ENCODE measurements at places on chromosomes 2 and 18.

DNA sequence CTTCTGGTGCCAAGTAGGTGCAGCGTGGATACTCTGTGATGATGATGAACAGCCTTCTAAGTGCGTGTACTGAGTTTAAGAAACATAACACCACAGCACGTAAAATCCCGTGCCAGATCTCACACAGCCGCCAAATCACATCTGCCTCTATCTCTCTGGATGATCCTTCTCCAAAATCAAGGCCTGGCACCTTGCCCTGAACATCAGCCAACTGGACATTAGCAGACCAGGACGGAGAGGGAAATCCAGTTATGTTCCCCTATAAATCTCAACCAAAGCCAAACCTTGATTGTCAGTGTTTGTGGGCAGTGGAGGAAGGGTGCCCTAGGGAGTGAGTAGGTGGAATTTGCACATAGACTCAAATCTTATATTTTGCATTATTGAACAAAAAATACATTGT, 164.3 kb downstream of the MIB1 start:
- no peak for DNase-seq

- DNase-seq = no peak
Observed at GRCh38 chr18:45004546-45005080, 323.9 kb downstream of the SETBP1 start.

- DNase-seq = no peak
Observed at GRCh38 chr2:23387221-23387550, 2.2 kb downstream of the KLHL29 start.

- peak; percentile 10 for DNase-seq
Observed at GRCh38 chr2:23566241-23567142, 181.5 kb downstream of the KLHL29 start.

GRCh38 chr2:204625135-204625534, 79.9 kb downstream of the PARD3B start:
- DNase-seq = no peak

- DNase-seq = no peak
Observed at GRCh38 chr18:13438507-13439056, 220.0 kb downstream of the LDLRAD4 start.

GRCh38 chr2:239146741-239147181, 254.1 kb downstream of the HDAC4 start:
- DNase-seq = no peak

DNA sequence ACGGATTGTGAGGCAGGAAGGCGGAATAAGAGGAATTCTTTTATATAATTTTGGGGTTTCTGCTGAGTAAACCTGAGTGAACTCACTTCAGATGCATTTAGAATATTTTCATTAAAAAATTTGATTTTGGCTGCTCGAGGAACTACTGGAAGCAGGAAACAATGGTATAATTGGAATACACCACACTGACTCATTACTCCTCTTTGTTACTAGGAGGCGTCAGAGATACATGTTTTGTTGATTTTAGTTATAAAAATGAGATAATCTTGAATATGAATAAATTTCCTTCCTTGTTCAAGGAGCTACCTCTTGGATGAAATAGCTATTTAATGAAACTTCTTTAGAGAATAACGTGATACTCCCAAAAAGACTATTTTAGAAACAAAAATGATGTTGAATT, 97.4 kb downstream of the ANKRD36 start:
- no peak for DNase-seq

DNA sequence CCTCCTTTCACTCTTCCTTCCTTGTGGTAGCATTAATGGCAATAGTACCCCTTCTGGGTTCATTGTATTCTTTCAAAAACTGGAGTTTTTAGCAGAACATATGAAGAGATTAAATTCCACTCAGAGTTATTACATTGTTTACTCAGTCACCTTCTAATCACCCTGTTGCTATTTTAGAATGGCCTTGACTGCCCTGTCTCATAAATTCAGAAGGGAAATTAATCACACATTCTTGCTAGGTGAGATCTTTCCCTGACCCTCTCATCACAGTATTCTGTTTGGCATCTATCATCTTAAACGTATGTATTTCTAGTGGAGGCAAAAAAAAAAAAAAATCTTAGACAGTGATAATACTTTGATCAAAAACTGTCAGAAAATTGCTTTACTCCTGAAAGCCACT, 760.4 kb downstream of the ADCYAP1 start:
- DNase-seq = no peak

DNA sequence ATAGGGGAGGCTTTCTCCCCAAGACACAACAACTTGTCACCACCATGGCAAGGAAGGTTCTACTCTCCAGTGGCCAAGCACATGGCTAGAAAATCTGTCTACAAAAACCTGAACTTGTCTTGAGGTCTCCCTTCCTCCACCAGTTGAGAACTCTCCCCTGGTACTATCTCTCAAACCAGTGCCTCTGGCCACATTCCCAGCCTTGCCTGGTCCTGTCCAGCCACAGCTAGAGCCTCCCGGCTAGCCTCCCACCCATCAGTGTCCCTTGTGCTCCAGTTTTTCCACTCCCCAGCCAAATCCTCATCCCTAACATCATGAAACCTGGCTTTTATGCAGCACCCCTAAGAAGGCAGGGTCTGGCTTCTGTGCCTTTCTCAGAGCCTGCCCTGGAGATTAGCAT, 21.2 kb upstream of the FZD5 start:
- no peak for DNase-seq

DNA sequence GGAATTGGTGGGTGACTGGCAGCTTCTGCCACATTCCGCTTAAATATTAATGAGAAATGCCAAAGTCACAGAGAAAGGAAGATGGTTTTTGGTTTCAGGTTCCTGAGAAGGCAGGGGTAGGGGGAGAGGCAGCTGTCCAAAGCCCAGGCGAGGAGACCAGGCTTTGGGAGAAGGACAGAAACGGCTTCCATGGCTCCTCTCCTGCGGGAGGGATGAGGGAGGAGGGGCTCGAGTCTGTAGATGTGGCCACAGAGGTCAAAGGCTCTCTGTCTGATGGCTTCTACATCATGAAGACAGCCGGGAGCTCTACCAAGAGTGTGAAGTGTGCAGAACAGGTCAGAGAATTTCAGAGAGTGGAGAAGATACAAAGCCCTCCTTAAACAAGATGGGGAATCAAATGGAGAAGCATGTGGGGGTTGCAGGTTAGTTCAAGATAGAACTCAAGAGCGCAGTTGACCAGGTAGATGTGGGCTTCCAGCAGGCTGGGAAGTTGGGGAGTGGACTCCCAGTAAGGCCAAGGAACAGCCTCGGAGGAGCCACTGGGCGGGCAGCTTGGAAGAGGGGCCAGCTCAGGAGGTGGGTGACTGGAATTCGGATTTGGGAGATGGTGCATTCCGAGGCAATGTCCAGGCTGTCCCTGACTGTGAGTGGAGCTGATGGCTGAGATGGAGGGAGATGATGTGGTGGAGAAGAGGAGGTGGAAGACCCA, 23.8 kb upstream of the HPCAL1 start:
- DNase-seq = no peak

GRCh38 chr18:50358844-50359243, 16.0 kb upstream of the SKA1 start:
- no peak for DNase-seq
